ENCODE measurements at places on chromosomes 6 and 20.

GRCh38 chr20:42635699-42636411, 553.9 kb downstream of the PTPRT start:
- no peak for DNase-seq

GRCh38 chr6:107408714-107409113, 50.6 kb downstream of the PDSS2 start:
- no peak for DNase-seq

- DNase-seq, result peak; percentile 89
These were observed 148.1 kb downstream of the CEBPB start for GRCh38 chr20:50338479-50339391.

- no peak for DNase-seq
These were observed 858 bp downstream of the FAM83D start for GRCh38 chr20:38926934-38927616.

Measured in stimulated activated CD4-positive, alpha-beta T cell treated with anti-CD3 and anti-CD28 coated beads, Interleukin-1b, Interleukin-23, amount 100 ng/mL, for 48 hours (primary cell).